ENCODE measurements at places on chromosomes 4 and X.

- no peak for DNase-seq
These were observed 58.1 kb upstream of the SMIM10 start for GRCh38 chrX:134932528-134933217.

DNA sequence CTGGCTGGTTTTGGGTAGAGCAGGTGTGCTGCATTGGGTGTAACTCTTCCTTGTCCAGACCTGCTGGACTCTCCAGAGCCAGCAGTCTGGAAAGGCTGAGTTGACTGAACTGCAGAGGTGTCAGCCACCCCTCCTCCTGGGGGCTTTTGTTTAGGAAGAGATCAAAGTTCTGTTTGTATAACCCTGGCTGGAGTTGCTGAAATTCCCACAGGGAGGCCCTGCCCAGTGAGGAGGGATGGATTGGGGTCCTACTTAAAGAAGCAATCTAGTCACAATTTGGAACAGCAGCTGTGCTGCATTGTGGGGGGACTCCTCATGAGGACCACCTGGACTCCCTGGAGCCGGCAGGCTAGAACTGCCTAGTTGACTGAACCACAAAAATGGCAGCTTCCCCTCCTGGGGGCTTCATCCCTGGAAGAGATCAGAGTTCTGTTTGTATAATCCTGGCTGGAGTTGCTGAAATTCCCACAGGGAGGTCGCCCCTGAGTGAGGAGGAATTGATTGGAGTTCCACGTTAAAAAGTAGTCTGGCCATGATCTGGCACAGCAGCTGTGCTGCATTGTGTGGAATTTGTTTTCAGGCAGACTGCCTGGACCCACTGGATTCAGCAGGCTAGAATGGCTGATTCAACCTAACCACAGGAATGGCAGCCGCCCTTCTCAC is 264.9 kb upstream of the ZC4H2 start:
- no peak for DNase-seq

GRCh38 chr4:35491093-35491492 is 753.2 kb downstream of the ARAP2 start:
- DNase-seq, result no peak

GRCh38 chr4:127498366-127498765 is 134.4 kb upstream of the INTU start:
- DNase-seq, result no peak

DNA sequence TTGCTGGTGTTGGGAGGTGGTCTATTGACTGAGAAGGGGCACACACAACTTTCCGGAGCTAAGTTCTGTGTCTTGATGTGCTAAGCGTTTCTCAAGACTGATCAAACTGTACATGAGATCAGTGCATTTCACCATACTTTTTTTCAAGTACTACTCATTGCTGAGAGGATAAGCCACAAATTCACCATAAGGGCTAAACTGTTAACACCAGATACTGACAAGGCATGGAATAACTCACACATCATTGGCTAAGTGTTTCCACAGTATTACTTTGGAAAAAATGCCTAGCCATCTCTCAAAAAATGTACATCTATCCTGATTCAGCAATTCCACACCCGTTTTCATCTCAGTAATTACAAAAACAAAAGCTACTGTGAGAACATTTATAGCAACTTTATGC is 13.0 kb downstream of the RBMX start:
- DNase-seq, result no peak

GRCh38 chr4:51851090-51851936 is 8.4 kb downstream of the DCUN1D4 start:
- DNase-seq, result no peak

GRCh38 chr4:187383181-187383580 is 612.4 kb upstream of the ZFP42 start:
- DNase-seq, result no peak

Measured in HL-60 (cell line).